ENCODE measurements at places on chromosomes 2 and 18.

GRCh38 chr2:161207941-161208340, 47.7 kb downstream of the TANK start:
- DNase-seq = no peak

GRCh38 chr18:8503248-8503647, 106.0 kb upstream of the RAB12 start:
- DNase-seq = no peak

DNA sequence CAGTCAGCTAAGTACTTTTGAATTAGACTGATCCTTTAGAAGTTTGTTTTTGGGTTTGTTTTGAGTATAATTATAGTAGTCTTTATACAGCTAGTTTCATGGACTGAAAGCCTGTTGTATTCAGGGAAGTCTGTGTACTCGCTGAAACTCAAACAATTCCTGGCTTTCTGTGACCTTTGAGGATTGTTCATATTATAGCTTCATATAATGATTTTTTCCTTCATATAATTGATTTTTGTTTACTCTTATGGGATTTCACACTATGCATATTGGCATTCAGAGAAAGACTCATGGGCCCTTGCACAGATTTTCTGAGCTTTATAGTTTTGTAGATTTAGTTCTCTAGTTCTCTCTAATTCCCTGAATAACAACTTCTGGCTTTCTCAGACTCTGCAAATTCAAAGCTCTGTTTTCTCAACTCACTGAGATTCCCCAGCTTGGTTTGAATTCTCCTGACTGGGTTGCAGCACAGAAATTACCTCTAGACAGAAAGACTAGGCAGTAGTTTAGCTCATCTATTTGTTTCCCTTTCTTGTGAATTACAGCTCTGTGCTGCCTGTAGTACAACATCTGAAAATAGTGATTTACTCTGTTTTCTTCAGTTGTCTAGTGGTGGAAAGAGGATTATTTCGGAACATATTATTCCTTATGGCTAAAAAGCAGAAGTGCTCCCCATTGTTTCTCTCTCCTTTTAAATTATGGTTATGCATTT, 495.9 kb upstream of the CNTNAP5 start:
- DNase-seq = no peak

GRCh38 chr2:199586646-199587045, 128.9 kb upstream of the SATB2 start:
- DNase-seq = no peak

DNA sequence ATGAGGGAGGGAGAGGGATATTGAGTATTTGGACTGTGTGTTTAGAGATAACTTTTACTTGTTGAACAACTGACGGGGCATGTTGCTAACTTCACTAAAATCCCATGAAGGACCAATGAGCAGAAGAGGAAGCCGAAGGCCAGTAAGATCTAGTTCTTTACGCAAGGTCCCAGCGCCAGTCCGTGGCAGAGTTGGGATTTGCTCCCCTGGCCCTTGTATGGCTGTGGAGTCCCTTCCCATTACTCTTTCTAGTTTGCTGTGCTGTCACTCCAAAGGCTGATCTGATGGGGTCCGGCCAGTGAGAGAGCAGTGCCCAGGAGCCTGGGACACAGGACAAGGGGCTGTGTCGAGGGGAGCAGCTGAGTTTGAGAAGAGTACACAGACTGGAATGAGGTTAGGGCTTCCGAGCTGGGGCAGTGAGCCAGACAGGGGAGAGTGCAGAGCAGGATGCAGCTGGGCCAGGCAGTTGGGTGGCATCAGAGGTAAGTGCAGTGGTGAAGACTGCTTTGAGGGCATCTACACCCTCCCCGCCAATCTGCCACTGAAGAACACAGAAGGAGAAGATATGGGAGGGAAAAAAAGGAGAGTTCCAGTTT, 692.9 kb upstream of the HS6ST1 start:
- DNase-seq = no peak

DNA sequence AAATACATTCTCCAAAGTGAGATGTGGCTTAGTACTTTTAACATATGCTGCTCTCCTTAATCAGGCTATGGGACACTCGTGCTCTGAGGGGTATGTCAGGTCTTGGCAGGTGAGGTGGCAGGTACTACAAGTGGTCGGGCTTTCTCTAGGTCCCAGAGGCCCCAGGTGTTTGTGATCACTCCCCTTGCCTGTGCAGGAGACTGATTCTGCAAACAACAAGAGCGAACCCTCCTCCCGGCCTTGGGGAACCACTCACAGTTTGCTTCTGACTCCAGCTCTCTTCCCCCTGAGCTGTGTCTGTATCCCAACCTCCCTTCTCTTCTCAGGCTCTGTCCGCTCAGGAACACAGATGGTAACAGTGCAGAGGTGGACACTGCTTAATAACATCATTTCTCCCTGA, 48.1 kb downstream of the ATOH8 start:
- no peak for DNase-seq

DNA sequence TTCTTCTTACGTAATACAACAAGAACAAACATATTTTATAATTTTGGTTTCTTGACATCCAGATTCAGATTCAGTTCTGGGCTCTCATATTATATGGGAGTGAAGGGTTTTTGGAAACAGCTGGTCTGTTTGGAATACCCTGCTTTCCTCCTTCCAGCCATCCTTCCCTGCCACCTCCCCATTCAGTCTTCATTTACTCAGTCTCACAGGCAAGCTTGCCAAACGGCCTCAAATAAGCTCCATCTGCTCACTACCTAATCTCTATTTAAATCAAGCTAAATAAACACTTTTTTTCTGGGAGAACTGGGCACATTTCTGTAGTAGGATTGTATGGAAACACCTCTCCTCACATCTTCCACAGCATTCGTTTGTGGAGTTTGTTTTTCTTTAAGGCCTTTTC, 147.5 kb downstream of the RND3 start:
- DNase-seq = no peak

DNA sequence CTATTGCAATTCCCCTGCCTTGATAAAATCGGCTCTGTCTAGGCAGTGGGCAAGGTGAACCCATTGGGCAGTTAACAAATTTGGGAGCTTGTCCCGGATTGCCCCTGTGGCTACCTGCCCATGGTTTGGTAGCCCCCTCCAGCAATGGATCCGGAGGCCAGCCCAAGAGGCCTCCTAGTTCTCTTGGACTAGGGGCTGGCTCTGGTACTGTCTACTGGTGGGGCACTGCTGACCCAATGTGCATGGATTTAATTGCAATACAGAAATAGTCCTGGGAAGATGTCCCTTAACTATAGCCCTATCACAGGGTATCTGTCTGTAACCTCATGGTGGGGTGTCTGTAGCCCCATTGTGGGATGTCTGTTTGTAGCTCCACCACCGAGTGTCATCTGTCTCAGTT, 37.5 kb upstream of the SH3RF3 start:
- no peak for DNase-seq

DNA sequence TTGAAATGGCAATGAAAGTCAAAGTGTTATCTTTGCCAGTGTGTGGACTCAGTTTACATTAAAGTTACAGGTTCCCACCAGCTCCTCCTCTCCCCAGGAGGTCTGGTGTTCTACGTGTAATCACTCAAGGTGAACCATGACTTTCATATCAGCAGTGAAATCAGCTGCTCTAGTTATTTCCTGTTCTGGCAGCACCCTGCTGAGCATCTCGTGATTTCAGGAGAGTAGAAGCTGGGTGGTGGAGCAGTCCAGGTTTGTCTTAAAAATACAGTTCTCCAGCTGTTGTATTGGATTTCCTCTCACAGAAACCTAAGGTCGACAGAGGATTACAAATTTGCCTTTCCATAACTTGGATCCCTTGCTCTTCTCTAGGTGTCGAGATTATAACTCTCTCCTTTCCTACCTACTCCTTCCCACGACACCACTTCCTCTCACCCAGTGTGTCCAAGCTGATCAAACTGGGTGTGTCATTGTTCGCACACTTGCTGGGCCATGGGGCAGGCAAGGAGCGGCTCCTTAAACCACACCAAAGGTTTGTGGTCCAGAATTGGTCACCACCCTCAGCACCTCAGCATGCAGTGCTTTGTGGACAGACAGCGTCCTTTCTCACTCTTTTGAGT, 13.0 kb upstream of the ARHGAP25 start:
- no peak for DNase-seq

GRCh38 chr2:102848366-102848839, 86.6 kb downstream of the TMEM182 start:
- peak; percentile 16 for DNase-seq

DNA sequence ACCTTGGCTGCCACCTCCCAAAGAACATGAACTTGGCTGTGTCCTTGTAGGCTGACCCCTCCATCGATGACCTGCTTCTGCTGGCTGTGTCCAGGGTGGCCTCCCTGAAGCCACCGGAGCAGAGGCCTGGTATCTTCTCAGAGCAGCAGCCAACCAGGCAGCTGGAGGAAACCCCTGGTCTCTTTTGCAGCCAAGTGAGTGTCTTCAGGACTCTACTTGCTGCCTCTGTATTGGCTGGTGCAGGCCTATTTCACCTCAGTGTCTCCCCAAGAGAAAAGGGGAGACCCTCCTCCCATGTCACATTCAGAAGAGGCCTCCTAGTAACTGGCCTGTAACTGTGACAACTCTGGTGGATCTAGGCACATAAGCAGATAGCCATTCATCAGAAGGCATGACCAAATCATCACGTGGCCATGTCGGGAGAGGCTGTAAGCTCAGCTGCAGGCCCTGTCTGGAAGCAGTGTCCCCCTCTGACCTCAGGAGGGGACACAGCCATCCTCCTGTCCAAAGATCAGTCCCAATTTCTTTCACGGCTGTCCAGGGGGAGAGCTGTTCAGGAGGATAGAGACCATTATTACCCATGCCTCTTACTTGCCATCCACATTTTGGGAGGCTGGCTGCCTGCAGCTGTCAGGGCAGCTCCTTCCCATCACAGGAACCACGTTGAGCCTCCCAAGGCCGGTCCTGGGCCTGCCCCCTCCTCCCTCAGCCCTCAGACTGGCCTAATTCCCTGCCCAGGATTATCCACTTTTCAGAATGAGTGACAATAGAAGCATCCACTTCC, 20.9 kb upstream of the ROCK2 start:
- no peak for DNase-seq

DNA sequence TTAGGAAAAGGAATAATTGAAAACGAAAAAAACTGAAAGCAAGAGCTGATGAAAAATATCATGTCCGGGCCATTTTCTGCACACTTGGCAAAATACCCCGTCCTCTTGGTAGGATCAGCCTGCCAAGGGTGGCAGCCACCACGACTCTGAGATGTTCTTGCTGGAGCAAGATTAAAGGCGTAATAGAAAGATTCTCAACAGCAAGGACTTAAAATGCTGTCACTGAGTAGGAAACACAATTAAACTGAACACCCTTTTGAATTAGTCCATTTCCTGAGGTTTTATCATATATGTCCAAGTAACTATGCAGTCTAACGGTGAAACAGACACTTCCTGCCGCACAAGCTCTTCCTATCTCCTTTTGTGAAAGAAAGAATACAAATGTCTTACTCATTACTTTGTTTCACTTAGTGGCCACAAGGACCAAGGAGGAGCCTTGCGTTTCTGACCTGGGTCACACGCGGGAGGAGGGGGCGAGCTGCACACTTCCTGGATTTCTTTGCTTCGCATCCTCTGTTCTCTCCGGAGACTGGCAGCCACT, 222.7 kb downstream of the PIEZO2 start:
- DNase-seq = peak; percentile 37

GRCh38 chr2:26136451-26136850, 36.4 kb upstream of the GAREM2 start:
- DNase-seq = no peak

- DNase-seq = no peak
Measured at GRCh38 chr2:66462501-66462825, 27.5 kb downstream of the MEIS1 start.

DNA sequence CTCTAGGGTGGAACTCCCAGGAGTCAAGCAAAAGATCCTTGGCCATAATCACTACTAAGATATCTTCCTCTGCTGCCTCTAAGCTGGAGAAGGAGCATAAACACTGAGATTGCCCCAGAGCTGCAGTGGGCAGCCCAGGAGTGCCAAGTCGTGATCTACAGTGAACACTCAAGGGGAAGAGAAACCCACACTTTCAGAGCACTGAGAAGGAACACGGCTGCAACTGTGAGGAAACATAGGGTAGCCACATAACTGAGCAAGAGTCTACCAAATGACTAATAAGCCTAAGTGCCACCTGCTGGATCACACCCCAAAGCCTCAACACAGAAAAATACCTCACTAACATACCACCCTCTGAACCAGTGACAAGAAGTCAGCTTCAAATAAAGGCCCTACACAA, 79.6 kb upstream of the RAB12 start:
- DNase-seq = no peak

DNA sequence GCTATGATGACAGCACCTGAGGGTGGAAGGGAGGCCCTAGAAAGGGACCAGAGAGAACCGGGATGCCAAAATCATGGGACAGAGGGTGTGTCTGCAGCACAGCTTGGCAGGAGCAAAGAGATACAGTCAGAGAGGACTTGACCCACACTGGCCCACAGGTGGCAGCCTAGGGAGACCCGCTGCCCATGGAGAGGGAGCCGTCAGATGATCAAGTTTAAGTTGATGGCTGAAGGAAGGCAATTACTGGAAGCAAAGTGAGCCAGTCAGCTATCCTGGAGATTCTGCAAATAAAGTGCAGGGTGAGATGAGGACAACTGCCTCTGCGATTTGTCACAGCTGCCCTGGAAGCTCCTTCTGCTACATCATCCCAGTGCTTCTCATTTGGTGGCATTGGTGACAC, 74.0 kb downstream of the CMPK2 start:
- no peak for DNase-seq

DNA sequence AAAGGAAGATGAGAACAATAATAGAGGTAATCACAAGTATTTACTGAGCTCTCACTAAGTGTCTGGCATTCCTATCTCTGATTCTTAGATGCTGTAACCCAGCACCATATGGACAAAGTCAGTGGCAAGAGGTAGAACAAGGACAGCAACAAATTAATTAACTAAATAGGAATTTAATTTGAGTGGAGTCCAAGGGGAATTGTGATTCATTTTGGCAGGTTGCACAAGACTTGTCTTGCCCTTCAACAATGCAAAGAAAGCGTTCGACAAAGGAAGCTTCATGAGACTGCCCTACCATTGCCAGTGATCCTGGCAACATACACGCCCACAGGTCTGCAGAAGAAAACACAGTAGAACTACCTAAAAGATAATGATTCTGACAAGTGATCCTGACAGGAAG, 221.6 kb downstream of the RBM43 start:
- no peak for DNase-seq

DNA sequence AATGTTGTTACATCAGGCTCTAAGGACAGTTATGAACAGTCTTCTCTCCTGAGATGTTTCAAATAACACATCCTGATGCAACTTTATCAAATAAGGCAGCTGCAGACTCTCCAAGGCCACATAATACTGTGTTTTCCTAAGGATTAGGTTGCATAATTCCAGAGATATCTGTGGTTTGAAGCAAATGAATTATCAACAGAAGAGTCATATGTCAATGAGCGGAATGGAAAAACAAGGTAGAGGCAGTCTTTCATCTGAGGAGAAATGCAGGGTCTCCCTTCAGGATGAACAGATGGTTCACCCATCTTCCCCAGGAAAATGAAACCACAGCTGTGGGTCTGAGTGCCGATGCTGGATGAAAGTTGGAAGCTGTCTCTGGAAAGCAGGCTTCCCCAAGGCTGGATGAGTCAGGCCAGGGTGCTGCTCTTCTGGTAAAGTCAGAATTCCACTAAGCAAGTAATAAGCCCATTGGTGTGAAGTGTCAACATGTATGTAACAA, 22.2 kb downstream of the LYG1 start:
- DNase-seq = peak; percentile 47

- no peak for DNase-seq
Measured at GRCh38 chr2:215722986-215723630, 287.2 kb upstream of the FN1 start.

GRCh38 chr2:221490506-221491060, 81.5 kb downstream of the EPHA4 start:
- no peak for DNase-seq

- DNase-seq = no peak
Measured at GRCh38 chr2:39689876-39690275, 24.2 kb downstream of the TMEM178A start.

- no peak for DNase-seq
Measured at GRCh38 chr2:79513711-79514110, 860 bp downstream of the CTNNA2 start.
